AG10803 (cell line): ENCODE measurements at places on chromosomes 12 and 14.

- no peak for DNase-seq
Observed at GRCh38 chr12:53328043-53328435, 6.6 kb upstream of the AAAS start.

- peak; percentile 59 for DNase-seq
Observed at GRCh38 chr14:74302152-74302628, 544 bp downstream of the ABCD4 start.

DNA sequence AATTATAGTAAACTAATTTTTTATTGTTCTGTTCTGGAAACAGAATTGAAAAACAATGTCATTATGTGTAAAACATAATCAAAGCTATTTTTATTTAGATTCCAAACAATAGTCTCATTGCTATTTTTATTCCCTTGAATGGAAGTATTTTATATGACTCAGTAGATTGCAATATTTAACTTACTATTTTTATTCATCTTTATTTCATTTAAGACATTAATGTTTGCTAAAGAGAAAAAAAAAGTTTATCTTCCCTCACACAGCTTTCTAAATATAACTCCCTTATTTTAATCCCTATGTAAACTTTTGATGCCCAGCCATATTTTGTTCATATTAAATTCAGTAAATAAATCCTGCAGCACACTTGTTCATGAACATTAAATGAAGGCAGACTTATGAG, 622.4 kb downstream of the SLC6A15 start:
- DNase-seq: no peak

DNA sequence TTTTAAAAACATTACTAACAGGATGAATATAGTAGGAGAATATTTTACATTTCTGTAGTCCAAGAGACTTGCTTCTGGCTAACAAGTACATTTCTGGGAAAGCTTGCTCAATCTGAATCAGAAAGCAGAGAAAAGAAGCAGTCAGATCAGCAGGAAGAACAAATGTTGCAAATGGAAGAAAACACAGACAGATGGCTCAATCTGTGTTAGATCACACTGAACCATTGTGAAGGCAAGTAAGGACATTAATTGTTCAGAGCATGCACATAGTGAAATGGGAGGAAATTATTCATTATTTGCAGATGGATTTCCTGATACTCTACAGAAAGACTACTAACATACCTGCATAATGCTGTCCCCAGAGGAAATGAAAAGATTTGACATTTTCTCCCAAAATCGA, 65.2 kb upstream of the CNOT2 start:
- peak; percentile 60 for DNase-seq

DNA sequence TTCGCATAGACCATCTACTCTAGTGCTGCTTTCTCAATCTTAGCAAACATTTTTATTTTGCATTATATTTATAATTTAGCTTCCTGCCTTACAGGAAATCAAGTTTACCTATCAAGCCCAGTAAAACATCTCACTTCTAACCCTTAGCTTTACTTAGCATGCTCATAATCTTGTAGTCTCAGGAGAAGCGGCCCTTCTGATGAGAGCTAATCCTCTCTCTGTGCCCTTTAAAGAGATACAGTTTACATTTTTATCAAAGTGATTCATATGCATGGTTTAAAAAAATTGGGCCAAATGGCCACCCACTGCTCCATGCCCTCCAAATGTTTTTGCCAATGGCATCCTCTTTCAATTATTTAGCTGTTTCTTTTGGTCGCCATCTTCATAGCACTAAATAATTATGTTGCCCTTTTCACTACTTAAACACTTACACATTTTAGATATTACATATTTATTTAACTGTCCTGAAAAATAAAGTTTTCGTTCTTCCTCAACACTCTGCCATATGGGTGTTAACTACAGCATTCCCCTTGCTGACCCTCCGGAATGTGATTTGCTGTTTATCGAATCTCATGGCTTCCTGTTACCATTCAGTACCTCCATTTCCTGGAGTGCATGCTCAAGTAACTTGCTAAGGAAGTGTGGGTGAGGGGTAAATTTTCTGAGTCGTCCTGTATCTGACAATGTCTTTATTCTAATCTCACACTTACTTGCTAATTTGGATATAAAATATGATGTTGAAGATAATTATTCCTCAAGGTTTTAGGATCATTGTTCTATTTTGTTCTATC, 29.3 kb downstream of the YLPM1 start:
- peak; percentile 15 for DNase-seq

- DNase-seq: peak; percentile 31
Observed at GRCh38 chr12:49232940-49233841, 31.7 kb upstream of the TUBA1C start.

- no peak for DNase-seq
Observed at GRCh38 chr12:120642826-120643225, 2.4 kb downstream of the CABP1 start.

DNA sequence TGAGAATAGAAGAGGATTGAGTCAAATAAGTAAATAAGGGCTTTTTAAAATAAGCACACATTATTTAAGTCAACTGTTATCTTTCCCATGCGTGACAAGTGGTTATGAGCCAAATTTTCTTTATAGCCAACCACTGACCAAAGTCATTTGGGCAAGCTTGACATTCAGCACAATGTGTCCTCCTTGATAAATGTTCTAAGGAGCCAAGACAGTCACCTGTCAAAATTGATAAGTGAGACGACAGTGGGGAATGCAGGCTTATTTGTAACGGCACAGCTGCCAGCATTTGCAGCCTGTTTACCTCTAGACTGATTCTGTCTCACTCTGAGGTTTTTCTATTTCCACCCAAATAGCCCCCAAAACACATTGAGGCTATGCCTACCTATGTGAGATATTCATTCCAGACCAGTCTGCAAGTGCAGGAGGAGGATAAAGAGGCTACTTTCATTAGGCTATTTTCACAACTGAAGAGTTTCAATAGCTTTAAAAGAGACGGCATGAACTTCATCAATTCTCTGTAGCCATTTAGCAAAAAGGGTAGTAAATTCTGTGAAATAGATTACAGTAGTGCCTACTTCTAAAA, 339.5 kb downstream of the PDZRN4 start:
- no peak for DNase-seq

- DNase-seq: peak; percentile 34
Observed at GRCh38 chr12:69239922-69240630, 707 bp downstream of the CPSF6 start.

DNA sequence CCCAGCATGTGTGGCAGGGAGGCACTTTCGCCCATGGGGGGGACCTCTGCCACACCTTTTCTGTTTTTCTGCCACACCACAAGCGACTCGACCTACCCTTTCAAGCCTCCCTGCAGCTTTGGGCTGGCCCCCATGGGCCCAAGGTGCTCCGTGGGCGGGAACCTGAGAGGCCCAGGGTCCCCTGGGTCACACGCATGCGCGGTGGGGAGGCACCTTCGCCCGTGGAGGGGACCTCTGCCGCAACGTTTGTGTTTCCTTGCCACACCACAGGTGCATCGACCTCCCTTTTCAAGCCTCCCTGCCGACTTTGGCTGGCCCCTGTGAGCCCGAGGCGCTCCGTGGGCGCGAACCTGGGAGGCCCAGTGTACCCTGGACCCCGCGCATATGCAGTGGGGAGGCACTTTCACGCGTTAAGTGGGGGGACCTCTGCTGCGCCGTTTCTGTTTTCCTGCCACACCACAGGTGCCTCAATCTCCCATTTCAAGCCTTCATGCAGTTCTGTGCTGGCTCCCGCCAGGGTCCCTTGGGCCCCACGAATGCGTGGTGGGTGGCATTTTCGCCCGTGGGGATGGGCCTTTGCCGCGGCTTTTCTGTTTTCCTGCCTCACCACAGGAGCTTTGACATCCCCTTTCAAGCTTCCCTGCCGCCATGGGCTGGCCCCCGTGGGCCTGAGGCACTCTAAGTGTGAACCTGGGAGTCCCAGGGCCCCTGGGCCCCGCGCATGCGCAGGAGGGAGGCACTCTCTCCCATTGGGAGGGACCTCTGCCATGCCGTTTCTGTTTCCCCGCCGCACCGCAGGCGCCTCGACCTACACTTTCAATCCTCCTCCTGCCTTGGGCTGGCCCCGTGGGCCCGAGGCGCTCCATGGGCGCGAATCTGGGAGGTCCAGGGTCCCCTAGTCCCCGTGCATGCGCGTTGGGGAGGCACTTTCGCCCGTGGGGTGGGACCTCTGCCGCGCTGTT, 332.2 kb downstream of the ALG10 start:
- DNase-seq: no peak

DNA sequence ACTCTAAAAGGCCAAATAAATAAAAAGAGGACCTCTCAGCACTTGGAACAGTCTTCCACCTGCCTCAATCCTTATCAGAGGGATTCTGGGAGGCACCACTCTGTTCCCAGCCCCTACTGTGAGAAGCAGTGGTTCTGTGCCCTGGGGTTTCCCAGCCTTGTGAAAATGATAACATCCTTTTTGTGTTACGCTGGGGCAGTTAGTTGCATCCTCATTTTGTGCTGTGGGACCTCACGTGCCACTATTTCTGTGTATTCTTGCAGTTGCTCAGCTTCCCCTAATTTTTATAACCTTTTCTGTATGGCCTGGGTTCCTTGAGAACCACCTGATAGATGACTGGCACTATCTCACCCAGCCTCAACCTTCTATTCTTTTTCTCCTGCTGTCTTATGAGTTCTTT, 10.8 kb upstream of the CMA1 start:
- DNase-seq: no peak

DNA sequence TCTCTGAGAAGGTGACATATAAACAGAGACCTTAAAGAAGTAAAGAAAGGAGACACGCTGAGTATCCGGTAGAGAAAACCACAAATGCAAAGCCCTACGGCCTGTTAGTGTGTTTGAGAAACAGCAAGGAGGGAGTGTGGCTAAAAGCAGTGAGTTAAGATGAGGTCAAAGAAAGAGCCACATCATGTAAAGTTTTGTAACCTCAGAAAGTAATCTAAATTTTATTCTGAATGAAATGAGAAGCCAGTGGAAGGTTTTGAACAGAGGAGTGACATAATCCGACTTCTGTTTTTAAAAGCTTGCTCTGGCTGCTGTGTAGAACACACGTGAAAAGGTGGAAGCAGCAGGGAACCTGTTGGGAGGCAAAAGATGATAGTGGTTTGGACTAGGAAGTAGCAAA, 32.6 kb downstream of the PPP2R5E start:
- DNase-seq: no peak

DNA sequence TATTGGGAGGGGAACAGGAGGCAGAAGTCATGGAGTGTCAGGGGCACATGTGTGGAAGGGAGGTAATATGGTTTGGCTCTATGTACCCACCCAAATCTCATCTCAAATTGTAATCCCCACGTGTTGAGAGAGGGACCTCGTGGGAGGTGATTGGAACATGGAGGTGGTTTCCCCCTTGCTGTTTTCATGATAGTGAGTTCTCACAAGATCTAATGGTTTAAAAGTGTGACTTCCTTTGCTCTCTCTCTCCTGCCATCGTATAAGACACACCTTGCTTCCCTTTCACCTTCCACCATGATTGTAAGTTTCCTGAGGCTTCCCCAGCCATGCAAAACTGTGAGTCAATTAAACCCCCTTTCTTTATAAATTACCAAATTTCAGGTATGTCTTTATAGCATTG, 41.6 kb upstream of the CDK17 start:
- DNase-seq: no peak

DNA sequence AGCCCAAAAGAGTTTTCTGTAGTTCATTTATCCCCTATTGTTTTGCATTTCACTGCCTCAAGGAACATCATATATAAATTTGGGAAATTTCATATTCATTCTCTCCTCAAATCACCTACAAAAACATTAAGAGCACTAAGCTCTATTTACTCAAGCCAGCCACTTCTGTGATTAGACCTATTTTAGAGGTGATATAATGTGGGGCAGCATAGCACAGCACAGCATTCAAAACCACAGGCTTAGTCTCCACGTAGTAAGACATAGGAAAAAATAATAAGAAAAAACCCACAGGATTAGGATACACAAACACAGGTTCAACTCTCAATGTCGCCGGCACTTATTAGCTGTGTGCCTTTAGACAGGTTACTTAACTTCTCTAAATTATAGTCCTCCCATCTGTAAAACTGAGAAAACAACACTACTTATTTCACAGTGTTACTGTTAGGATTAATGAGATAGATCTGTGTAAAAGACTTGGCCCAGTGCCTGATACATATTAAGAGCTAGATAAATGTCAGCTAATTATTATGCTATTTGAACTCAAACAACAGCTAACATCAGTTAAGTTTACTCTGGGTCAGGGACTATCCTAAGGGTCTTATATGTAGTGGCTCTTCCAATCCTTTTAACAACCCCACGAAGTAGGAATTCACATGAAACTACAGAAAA, 20.3 kb downstream of the DCAF5 start:
- no peak for DNase-seq

GRCh38 chr12:53193985-53194716, 12.9 kb downstream of the ITGB7 start:
- no peak for DNase-seq

DNA sequence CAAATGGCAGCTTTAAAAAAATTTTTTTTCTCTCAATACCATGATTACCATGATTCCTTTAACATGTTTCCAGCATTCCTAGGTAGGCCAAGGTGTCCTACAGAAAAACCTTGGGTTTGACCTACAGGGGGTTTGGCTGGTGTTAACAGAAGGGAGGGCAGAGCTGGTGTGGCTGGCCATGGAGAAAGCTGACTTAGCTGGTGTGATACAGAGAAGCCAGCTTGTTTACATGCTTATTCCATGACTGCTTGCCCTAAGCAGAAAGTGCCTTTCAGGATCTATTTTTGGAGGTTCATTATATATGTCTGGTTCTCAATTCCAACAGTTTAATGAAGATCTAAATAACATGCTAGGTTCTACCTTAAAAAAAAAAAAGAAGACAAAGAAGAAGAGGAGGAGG, 68.6 kb downstream of the EEA1 start:
- DNase-seq: no peak

GRCh38 chr14:101174522-101174838, 271.0 kb upstream of the RTL1 start:
- no peak for DNase-seq

GRCh38 chr12:2959505-2960389, 550 bp downstream of the TEAD4 start:
- DNase-seq: peak; percentile 57

DNA sequence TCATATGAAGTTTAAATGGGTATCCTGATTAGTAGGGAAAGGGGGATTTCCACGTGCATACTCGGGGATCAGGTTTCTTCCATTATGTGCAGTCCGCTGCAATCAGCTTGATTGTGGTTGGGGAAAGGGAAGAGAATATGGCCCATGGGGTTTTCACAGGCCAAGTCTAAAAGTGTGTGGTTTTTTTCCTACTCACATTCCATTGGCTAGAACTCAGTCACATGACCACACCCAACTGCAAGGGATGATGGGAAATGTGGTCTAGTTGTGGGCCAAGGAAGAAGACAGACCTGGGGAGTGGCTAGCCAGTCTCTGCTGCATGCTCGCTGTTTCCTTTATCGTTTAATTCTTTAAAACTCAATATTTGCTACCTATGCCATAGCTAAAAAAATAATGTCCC, 105.1 kb downstream of the PRIMA1 start:
- DNase-seq: no peak

- DNase-seq: no peak
Observed at GRCh38 chr12:32920506-32921085, 24.0 kb upstream of the PKP2 start.

GRCh38 chr14:71271166-71271945, 364.1 kb downstream of the PCNX1 start:
- no peak for DNase-seq
